Astrocyte of the hippocampus (primary cell): ENCODE measurements at places on chromosomes 2 and 18.

DNA sequence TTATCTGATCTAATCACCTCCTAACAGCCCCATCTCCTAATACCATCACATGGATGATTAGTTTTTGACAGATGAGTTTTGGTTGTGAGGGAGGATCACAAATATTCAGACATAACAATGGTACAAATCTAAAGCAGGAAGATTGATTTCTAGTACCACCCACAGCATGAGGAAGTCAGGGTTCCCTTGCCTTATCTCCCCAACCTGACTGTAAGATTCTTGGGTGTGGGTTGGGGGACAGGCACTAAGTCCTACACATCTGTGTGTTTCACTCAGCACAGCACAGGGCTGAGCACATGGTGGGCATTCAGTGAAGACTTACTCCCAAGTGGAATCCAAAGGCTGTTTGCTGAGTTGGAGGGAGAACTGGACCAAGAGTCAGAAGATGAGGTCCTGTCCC is 93.8 kb upstream of the CXCR4 start:
- DNase-seq, result no peak

DNA sequence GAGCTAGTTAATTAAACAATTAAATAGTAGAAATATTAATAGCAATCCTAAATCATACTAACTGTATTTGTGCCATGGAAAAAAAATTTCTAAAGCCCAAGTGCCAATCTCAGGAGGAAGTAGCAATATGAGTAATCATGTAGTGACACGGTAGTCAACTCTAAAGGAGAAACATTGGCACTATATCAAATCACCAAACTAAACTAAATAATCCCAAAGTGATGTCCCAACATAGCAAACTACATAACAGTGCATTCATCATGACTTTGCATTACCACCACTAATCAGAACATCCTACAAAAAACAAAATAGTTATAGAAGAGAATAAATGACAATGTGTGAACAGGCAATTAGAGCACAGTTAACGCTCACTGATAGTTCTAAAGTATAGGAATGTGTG is 195.1 kb downstream of the EXOC6B start:
- no peak for DNase-seq

DNA sequence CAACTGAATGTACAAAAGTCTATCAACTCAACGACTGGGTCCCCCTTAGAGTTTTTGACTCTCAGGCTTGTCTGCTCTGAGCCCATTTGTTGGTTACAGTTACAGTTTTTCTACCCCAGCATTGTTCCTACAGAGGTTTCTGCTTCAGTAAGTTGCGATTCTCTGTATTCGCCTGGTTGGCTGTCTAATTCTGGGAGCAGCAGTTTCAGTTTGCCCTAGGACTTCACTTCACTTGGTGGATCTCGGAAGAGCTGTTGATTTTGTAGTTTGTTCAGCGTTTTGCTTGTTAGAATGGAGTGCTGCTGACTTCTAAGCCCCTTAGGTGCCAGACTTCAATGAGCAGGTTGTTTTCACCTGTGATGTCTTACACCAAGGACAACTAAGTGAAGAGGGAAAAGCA is 296.5 kb upstream of the EPAS1 start:
- DNase-seq, result no peak

GRCh38 chr2:19525313-19525712 is 166.9 kb upstream of the OSR1 start:
- DNase-seq, result no peak

DNA sequence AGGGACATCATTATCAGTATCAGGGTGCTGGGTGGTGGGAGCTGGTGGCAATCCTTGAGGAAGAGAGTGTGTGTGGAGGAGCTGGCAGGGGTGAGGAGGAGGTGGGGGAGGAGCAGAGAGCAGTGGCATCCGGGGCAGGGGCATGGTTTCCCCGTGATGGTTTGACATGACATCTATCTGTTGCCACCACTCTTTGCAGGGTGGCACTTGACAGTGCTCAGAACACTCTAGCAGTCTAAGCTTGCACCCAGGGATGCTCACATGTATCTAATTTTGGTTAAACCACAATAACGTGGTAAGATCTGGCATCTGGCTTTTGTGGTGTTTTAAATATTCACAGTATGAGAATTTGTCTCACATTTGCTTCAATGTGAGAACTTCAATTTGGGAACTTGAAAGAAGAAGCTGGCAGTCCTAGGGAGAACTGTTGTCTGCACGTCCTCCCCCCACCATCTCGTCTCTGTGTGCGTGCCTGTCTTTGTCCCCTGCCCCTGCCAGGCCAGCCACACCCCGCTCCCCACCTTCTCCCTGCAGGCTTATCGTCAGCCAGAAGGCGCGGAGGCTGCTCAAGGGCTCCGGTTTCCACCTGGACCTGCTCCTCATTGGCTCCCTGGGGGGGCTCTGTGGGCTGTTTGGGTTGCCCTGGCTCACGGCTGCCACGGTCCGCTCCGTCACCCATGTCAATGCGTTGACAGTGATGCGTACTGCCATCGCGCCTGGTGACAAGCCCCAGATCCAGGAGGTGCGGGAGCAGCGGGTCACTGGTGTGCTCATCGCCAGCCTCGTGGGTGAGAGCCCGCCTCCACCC is 11.7 kb downstream of the SLC4A3 start:
- DNase-seq, result no peak

- no peak for DNase-seq
Observed at GRCh38 chr2:12764849-12765605, 48.3 kb downstream of the TRIB2 start.

- peak; percentile 7 for DNase-seq
Observed at GRCh38 chr18:27887711-27888495, 289.0 kb downstream of the CDH2 start.
